ENCODE measurements at places on chromosomes 3 and 15.

DNA sequence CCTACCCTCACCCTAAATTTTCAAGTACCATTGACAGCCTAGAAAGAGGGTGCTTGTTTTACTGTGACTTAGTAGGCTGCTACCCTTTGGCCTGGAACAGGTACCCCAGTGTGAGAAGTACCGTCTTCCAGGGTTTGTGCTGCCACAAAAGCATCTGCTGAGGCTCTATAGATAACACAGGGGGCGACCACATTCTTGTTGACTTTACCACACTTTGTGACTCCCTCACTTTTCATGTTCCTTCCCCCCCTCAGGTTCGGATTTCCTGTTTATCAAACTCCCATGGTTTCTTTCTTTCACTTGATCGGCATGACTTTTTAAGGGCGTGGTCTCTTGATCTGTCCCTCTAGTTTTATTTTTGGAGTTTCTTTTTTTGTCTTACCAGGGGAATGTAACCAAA is 23.5 kb downstream of the EXOG start:
- DNase-seq = no peak

- no peak for DNase-seq
Observed at GRCh38 chr15:69603369-69604071, 150.9 kb downstream of the RPLP1 start.

- no peak for DNase-seq
Observed at GRCh38 chr15:84883916-84884781, at the start of gene SLC28A1. Gene SLC28A1, plus strand, starts transcription at chr15:84884662. Its CDS starts 3,099 bp downstream, at chr15:84887761.

- no peak for DNase-seq
Observed at GRCh38 chr15:101583284-101583683, 68.9 kb downstream of the TM2D3 start.

DNA sequence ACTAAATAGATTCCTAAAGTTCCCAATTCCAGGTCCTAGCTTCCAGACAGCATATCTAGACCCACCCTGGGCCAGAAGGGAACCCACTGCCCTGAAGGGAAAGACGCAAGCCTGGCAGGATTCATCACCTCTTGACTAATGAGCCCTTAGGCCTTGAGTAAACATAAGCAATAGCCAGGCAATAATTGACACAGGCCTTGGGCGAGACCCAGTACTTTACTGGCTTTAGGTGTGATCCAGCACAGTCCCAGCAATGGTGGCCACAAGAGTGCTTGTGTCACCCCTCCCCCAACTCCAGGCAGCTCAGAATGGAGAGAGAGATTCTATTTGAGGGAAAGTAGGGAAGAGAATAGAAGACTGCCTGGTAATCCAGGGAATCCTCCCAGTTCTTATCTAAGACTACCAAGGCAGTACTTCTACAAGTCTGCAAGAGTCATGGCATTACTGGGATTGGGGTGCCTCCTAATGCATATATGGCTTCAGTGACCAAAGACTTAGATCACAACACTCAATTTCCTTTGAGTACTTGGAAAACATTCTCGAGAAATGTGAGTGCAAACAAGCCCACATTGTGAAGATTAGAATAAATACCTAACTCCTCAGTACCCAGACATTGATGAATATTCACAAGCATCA is 30.4 kb upstream of the WWTR1 start:
- no peak for DNase-seq

- peak; percentile 26 for DNase-seq
Observed at GRCh38 chr3:37660782-37661181, 200.9 kb upstream of the CTDSPL start.

DNA sequence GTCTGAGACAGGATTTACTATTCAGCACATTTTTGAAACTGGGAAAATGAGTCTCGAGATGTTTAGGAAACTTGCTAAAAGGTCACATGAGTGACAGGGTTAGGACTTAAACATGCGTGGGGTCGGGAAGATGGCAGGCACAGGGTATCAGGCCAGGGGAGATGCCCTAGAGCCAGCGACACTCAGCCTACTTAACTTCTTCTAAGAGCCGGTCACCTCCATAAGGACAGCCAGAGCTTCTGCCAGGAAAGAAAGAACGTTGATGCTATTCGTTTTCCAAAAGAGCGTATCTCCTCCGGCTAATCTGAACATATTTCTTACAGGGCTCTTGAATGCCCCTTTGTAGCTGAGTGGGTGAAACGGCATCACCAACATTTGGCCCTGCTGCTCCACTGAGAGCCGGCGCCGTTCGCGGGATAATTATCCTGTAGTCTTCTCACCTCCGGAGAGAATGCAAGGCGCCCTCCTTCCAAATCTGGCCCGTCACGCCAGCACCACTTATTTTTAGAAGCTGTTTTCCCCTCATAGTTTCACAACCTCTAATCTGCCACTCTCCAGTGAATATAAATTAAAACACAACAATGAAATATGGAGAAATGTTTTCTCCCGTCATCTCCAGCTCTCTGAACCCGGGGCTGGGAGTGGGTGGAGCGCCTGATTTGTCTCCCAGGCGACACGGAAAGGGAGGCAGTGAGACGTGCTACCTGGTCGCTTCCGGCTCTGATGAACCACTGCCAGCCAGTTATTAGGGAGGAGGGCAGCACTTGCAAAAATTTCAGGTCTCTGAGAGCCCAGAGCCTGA is 58.5 kb downstream of the LIPC start:
- DNase-seq = no peak

DNA sequence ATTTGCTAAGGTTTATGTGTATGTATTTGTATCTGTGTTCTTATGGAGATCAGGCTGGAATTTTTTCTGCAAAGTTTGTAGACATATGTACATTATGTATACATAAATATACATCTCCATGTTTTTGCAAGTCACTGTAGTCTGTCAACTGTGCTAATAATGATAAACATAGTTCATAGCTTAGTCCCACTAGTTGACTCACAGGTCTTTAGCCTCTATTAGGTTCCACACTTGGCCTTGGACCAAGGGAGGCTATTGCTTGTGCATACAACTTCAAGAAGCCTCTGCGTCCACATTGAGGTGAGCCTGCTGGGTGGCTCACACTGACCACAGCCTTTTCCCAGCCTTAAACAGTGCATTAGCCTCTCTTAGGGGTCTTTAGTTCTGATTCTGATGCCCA is 243.8 kb upstream of the PEX5L start:
- no peak for DNase-seq

GRCh38 chr3:71050538-71051258 is 532.8 kb downstream of the FOXP1 start:
- DNase-seq = peak; percentile 81

- DNase-seq = no peak
Observed at GRCh38 chr15:41790169-41790568, 15.9 kb downstream of the MAPKBP1 start.

DNA sequence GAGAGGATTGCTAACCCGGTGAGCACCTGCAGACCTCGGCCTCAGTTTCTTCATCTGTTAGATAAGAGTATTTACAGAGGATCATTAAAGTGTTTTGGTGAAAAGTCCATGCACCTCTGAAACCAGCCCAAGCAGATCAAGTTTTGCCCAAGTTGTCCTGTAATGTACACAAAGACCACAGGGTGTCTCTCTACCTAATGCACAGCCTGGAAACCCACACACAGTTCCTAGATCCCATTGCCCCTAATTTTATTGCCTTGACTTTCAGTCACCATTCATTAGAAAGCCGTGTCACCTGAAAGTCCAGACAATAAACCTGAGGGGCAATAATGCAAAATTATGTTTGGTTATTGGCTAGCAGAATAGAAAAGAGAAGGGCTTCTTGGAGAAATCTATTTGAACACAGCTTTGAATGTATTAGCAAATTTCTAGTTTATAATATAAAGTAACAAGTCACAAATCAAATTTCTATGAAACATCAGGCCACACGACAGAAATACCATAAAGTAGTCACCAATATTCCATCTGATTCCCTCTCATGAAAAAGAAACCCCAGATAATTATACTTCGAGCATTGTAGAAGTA is 161.3 kb upstream of the SLC2A2 start:
- no peak for DNase-seq

GRCh38 chr3:30300809-30301208 is 305.6 kb upstream of the TGFBR2 start:
- DNase-seq = no peak

DNA sequence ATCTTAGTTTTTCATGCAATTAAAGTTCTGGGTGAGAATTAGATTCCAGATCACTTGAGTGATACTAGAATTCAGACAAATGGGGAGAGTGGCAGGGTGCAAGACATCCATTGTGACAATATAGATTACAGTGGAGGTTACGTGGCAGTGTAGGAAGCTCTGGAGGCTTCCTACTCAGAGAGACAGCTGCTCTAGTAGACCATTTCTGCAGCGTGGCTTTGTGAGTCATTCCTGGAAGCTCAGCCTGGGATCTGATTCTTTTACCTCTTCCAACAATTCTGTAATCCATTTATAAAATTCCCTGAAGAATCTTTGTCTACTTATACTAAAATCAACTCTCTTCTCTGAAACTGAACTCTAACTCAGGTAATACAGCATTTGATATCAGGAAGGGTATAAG is 90.4 kb upstream of the ASB14 start:
- no peak for DNase-seq

DNA sequence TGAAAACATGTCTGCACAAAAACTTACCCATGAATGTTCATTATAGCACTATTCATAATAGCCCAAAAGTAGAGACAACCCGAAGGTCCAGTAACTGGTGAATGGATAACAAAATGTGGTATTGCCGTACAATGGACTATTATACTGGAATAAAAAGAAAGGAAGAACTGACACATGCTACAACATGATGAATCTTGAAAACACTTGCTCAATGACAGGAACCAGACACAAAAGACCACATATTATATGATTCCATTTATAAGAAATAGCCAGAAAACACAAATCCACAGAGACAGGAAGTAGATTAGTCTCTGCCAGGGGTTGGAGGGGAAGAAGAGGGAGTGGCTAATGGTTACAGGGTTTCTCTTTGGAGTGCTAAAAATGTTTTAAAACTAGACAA is 18.3 kb downstream of the SHC4 start:
- no peak for DNase-seq

GRCh38 chr3:122184591-122184929 is 1.1 kb downstream of the CASR start:
- no peak for DNase-seq

DNA sequence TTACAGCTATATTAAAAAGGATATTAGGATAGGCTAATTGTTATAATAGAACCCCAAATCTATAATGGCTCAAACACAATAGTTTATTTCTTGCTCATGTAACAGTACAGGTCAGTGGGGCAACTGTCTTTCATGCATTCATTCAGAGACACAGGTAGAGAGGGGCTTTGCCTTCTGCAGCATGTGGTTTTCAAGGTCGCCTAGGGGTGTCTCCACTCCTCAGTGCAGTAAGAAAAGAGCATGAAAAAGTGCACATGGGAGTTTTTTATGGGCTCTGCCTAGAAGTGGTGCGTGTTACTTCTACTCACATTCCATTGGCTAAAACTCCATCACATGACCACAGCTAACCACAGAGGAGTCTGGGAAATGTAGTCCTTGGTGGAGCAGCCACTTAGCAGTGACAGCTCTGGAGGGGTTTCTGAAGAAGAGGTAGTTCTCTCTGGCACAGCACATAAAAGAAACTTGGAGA is 1.8 kb downstream of the ZBTB38 start:
- DNase-seq = peak; percentile 80

DNA sequence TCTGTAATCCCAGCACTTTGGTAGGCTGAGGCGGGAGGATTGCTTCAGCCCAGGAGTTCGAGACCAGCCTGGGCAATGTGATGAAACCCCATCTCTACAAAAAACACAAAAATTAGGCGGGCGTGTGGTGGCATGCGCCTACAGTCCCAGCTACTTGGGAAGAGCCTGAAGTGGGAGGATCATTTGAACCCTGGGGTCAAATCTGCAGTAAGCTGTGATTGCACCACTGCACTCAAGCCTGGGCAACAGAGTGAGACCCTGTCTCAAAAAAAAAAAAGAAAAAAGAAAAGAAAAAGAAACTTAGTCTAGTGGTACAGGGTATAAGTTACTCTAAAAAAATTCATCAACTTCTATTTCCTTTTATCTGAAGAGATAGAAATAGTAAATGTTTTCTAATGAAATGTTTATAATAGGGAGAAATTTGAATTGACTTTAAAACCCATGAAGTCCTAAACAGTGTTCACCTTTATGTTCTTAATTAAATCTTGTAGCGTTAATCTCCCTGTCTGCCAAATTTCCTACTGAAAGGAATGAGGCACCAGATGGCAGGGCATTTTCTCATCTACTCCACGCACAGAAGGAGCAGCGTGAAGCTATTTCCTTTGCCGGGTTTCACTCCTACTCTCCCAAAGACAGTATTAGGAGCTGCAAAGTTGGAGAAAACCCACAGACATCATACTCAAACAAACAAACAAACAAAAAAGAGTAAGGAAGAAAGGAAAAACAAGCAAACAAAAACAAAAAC is 1.9 kb downstream of the PCLAF start:
- no peak for DNase-seq

DNA sequence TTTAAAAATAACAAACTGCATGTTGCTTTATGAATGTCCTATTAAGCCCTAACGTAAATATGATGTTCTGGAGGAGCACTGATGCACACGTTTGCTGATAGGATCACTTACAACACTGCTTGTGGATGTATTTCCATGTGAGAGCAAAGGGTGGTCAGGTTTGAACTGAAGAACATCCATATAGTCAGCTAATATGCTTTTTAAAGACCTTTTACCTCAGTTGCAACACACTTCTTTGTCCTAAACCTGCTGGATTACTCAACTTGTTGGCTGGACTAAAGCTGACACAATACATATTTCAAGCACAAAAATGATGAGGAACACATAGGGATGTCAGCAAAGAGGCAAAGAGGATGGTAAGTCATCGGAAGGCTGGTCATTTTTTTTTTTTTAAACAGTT is 186.6 kb downstream of the TIGIT start:
- DNase-seq = no peak

DNA sequence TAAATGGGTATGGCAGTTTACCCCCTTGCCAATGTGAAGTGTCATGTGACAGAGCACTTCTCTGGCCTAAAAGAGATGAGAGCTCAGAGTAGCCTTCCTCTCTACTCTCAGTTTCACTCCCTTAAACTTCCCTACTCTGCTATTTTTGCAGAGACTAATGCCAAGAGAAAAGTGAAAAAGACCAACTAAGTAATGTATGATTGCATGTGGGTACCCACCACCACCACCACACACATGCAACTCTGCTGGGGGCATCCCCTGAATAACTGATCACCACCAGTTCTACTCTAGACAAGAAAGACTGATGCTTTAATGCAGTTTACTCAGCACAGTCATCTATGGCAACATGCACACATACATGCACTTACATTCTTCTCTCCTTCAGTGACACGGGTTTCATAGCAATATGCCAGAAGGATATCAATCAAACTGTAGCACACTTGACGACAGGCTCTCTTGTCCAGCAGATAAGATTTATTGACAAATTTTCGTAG is 31.3 kb downstream of the SHQ1 start:
- no peak for DNase-seq

- peak; percentile 58 for DNase-seq
Observed at GRCh38 chr3:108471426-108471825, 39.0 kb downstream of the MYH15 start.
